ENCODE measurements at places on chromosomes 2 and 18.

- no peak for DNase-seq
These were observed 3.4 kb upstream of the RTP5 start for GRCh38 chr2:241865957-241866789.

DNA sequence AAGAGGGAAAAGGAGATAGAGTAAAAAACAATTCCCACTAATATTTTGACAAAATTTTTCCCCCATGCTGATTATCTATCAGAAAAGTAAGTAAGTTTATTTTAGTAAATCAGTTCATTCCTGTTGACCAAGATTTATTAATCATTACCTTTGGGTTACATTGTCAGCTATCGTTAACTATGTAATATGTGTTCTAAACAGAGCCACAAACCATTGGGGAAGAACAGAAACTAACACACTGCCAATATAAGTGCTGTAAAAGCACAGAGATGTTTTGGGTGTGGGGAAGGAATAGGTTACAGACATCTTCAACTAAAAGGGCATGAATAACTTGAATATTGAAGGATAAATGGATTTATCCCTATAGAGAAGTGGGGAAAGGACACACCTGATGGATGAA is 42.5 kb upstream of the ACADL start:
- no peak for DNase-seq

DNA sequence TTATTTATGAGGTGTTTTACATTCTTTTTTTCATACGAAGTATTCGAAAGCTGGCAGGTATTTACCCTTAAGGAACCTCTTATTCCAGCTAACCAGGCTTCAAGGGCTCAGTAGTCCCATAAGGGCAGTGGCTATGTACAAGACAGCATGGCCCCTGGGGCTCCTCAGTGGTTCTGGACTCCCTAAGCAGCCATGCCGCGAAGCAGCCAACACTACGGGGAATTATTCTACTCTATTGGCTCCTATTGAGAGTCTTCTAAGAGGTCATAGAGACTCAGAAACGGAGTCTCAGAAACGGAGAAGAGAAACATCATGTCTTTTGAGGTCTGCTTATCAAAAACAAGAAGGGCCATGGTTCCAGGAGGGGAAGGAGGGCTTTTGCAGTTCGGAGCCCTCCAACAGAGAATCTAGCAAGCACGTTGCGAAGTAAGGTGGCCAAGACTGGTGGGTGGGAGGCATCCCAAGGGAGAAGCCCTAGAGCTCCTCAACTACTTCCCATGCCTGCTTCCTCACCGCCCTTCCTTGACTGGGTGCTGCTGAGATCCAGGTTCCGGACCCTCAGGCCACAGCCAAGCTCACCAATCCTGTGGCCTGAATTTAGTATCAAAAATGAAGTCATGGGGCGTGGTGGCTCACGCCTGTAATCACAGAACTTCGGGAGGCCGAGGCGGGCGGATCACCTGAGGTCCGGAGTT is 109.7 kb downstream of the INO80D start:
- no peak for DNase-seq

GRCh38 chr2:44250376-44250775 is 24.9 kb upstream of the SLC3A1 start:
- DNase-seq: no peak

GRCh38 chr2:231710799-231711676 is 2.7 kb downstream of the PTMA start:
- no peak for DNase-seq

DNA sequence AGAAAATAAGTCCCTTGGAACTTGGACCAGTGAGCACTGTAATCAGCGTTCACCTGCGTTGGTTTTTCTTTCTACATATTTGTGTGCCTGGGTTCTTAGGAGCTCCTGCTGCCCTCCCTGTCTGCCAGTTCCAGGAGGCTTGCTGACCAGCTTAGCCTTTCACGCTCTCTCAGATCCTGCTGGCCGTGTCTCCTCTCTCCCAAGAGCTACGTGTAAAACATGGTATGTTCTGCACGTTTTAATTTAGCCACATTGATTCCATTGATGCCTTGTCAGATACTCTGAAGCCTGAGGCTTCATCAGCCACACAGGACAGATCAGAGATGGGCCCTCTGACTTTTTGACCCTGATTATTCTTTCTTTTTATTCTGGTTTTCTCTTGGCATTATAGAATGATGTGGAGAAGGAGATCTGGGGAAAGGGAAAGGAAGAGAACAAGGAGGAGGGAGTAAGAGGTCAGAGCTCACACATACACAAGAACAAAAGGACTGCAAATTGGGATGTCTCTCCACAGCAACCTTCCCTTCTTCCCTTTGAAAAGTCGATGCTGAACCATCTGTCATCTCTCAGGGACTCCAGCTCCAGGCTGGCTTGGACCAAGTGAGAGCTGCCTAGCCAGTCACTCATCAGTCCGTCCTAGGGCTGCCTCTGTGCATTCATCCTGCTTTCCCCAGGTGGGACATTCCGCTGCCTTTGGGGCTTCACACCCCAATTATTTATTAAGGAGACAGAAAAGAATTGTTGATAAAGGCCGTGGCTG is 152.8 kb downstream of the PIK3C3 start:
- no peak for DNase-seq

- peak; percentile 33 for DNase-seq
These were observed at the start of gene IL18R1 for GRCh38 chr2:102355526-102356380. Gene IL18R1, plus strand, starts transcription at chr2:102355796. Its CDS starts 6,865 bp downstream, at chr2:102362661.

DNA sequence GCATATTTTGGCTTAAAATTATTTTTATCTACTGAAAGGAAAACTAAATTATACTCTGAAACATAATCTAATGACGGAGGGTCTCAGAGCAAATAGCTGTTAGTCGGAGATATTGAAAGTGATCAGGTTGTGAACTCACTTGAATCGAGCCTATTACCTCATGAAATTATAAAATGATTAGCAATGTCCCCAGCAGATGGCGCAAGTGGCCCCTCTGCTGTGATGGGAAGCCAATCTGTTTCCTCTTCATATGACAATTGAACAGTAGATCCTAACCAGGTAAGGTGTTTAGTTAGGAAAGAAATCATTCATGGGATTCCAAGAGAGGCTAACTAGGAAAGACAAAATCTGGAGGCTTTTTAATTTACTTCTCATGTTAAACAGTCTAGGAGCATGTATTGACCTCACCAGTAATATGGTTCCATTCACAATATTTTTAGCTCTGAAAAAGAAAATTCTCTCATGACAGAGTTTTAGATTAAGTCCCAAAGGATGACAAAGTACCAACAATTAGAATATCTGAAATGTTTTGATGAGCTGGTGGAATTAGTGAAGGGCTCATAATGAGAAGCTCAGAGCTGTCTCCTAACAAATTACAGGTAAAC is 29.9 kb upstream of the MPPE1 start:
- peak; percentile 53 for DNase-seq

DNA sequence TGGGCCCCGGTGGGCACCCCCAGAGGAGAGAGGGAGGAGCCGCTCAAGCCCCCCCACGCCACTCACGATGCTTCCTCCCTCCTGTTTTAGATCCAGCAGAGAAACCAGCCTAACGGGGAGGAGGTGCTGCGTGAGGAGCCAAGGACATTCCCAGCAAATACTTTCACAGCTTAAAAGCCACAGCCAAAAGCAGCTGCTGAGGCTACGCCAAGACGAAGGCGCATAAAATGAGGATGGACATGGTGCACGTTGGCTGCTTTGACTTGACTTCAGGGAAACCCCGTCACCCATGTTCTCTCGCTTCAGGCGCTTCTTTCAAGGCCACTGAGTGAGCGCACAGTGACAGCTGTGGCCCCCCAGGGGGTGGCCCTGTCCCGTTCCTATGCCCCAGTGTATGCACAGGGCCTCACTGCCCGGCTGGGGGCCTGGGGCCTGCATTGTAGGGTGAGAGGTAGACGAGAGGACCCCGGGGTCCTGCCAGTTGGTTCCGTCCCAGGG is 72.1 kb upstream of the PXDN start:
- no peak for DNase-seq

- no peak for DNase-seq
These were observed 127.1 kb upstream of the TTC39C start for GRCh38 chr18:23887493-23887892.

- no peak for DNase-seq
These were observed 18.7 kb downstream of the C2orf92 start for GRCh38 chr2:97688062-97688827.

GRCh38 chr2:54227798-54228197 is 28.2 kb downstream of the TSPYL6 start:
- DNase-seq: no peak

DNA sequence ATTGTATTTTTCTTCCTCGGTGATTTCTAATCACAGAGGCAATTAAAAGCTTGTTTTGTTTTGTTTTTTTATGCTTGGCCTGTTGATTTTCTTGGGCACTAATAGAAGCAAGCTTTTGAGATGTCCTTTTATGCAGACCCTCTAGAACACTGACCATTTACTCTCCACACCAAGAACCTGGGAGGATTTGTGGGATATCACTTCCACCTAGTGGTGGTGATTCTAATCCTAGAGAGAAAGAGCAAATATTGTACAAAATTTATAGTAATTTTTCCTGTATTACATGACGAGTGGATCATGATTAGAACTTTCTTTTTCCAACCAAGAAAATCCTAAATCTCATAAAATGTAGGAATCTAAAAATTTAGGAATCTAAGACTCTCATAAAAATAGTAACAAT is 23.4 kb downstream of the NEMP2 start:
- DNase-seq: no peak

GRCh38 chr18:6948281-6949055 is 169.1 kb downstream of the LAMA1 start:
- no peak for DNase-seq

GRCh38 chr18:51235009-51235789 is 37.7 kb upstream of the MEX3C start:
- DNase-seq: no peak

- DNase-seq: no peak
These were observed 33.8 kb downstream of the HS1BP3 start for GRCh38 chr2:20617081-20617575.

- no peak for DNase-seq
These were observed 21.8 kb downstream of the ZAP70 start for GRCh38 chr2:97735161-97735561.

DNA sequence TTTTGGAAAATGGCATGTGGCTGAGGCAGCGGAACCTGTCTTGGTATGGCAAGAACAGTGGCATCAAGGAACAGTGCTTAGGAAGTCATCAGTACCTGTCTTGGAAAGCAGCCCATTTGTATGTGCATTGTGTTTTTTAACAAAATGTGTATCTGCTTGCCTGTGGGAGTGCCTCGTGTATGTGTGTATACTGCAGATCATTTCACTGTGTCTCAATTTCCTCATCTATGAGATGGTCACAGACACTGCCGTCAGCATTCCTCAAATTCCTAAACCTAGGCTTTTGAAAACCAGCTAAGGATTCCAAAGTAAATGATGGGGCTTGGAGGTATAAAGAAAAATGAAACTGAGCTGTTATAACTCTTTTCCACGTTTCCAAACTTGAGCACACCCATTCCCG is 441.3 kb downstream of the RND3 start:
- DNase-seq: no peak

DNA sequence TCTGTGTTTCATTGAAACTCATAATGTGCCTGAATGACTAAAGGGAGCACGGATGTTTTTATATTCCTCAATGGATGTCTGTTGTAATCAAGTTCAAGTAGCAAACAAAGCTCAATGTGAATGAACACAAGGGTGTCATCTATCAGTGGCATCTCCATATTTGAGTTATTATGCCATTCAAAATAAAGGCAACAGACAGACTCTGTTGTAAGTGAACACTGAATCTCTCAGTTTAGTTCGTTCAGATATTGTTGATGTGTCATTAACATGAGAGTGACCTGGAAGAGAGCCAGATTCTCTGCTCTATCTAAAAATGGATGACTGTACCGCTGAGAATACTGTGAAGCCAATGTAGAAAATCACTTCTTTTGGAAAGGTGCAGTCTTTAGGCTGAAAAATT is 118.7 kb downstream of the NUP35 start:
- no peak for DNase-seq

DNA sequence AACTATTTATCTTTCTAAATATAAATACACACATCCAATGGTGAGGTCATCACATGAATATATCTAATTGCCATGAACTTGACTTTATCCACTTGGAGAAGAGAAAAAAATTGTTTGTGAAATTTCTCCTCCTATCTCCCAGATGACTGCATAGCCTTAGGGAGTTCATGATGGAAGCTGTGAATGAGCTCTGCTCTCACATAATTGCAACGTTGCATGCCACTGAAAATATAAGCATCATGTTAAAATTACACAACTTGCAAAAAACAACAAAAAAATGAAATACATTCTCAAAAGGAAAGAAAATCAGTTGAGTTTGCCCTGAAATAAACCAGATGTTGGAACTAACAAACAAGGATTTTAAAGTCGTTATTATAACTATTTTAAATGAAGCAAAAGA is 50.6 kb upstream of the OSR1 start:
- DNase-seq: no peak

DNA sequence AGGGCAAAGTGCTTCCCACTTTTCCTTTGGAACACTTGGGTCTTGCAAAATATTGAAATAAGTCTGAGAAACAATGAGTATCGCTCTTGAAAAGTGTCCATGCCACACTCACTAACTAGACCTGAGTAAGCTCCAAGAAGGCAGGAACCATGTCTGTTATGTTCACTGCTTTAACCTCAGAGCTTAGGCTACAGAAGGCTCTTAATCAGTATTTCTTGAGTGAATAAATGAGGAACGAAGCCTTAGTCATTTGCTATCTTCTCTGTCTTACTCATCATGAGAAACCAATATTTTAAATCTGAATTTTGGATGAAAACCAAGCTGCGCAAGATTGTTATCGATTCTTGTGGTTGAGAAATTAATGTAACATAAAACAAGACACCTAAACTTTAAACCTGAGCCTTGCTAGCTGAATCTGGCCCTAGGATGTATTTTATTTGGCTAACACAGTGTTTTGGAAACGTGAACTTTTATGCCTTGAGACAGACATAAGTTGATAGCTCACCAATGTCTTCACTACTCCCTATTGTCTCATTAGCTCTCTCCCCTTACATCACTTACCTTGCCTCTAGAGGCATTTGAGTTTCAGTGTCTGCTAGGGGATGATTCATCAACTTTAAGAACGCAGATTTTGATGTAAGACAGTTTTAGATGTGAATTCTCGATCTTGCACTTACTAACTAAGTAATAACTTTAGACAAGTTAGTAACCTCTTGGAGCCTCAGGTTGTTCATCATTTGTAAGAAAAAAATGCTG is 392.8 kb upstream of the MEIS1 start:
- no peak for DNase-seq

DNA sequence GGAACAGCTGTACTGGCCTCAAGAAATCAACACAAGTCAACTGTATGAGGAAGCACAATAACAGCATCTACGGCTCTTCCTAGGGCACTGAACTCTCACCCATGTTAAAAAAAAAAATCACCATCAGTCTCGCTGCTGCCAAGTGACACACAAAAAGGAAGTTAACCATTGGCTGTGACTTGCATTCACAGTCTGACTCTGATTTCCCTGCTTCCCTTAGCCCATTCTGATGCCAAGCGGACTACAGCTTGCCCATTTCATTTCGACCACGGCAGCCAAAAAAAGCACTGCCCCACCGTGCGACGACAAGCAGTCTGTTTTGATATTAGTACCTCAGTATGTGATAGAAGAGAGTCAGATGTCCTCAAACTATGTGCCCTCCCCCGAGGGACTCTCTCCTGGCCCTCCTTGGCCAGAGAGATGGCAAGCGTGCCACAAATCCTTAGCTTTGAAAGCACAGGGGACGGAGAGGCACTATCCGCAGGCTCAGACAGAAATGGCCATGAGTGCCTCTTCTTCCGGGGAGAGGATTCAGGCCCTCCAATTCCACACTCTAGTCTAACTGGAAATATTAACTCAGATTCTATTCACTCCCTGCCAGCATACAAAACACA is 250.0 kb downstream of the TCF4 start:
- DNase-seq: no peak
